Activated CD4-positive, alpha-beta T cell treated with anti-CD3 and anti-CD28 coated beads, Interleukin-2, amount 50 U/mL, for 48 hours (primary cell): ENCODE measurements at places on chromosomes 16 and 17.

- DNase-seq: no peak
Observed at GRCh38 chr17:56656701-56657327, 63.3 kb downstream of the NOG start.

DNA sequence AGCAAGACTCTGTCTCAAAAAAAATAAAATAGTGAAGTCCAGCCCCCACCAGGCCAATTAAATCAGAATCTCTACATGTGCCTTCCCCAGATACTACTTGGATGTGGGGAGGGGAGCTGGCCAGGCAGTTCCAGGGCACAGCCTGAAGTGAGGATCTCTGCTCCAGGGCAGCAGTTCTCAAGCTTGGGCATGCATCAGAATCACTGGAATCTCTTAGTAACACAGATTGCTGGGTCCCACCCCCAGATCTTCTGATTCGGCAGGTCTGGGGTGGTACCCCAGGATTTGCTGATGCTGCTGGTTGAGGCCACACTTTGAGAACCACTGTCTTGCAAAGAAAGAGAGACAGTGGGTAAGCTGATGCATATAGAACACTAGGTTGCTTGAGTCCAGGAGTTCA is 8.3 kb upstream of the CDH5 start:
- no peak for DNase-seq

DNA sequence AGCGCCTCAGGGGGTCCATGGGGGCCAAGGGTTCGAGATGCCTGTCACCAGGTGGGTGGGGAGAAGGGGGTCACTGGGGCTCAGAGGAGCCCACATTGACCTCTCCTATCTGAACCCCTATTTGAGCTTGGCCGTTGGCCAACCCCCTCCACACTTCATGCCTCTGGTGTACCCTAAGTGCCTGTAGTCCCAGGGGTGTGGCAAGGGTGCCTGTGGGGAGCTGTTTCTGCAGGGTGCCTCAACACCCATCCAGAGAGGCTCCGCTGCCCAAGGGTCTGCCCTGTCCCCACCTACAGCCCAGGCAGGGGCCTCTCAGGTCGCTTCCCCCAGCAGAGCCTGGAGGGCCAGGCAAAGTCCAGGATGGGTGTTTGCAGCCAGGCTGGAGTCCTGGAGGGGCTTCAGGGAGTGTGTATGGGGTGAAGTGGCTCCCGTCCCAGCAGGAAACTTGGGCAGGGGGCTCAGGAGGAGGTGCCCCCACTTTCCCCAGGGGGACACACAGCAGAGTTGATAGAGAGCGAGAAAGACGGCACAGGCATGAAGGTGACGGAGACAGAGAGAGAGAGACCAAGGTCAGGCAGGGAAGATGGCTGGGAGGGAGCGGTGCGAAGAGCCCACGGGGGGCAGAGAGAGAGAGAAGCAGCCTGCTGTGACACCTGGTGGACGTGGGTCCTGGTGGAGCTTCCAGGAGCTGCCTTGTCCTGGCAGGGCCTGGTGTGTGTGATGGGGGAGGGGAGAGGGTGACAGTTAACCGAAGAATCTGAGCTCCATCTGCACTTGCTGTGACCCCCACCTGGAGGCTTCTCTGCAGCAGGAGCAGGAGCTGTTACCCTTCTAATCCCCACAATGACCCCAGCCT is at the start of gene SEPTIN12:
SEPTIN12 (minus strand) TSS at position 719 of the 856 bp plus-strand sequence; CDS start at position 19, 700 bp downstream.
- no peak for DNase-seq

- no peak for DNase-seq
Observed at GRCh38 chr17:55421179-55421934, at the start of gene MMD. MMD (minus strand) TSS chr17:55421835; CDS start chr17:55421695, 140 bp downstream.

GRCh38 chr17:77125432-77125901 is 15.3 kb upstream of the SEC14L1 start:
- no peak for DNase-seq

GRCh38 chr17:72033334-72033733 is 87.5 kb upstream of the SOX9 start:
- no peak for DNase-seq

DNA sequence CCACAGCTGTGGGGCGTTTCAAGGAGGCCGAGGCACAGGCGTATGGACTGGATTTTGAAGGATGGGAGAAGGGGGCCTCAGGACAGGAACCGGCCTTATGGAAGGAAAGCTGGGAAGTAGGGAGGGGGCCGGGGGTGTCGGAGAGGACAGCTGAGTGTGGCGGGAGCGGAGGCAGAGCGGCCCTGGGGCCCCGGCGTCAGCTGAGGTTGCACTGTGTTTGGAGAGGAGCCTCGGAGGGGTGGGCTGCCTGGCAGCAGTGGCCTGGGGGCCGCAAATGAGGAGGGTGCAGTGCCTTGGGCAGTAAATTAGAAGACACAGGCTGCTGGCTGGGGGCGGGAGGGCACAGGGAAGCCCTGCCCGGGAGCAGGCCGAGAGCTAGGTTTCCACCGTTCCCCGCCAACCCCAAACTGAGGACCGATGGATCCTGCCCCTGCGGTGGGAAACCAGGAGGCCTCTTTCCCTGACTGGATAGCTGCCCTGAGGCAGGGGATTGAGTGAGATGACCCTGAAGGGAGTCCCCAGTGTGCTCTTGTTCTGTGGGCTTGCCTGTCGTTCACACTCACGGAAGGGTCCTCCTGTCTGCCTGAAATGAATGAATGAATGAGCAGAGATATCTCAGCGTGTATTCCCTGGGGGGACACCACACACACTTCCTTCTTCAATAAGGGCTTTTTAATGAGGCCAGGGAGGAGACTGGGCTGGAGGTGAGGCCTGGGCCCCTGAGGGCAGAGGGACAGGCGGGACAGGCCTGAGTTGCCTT is 18.4 kb downstream of the FOXJ1 start:
- no peak for DNase-seq

DNA sequence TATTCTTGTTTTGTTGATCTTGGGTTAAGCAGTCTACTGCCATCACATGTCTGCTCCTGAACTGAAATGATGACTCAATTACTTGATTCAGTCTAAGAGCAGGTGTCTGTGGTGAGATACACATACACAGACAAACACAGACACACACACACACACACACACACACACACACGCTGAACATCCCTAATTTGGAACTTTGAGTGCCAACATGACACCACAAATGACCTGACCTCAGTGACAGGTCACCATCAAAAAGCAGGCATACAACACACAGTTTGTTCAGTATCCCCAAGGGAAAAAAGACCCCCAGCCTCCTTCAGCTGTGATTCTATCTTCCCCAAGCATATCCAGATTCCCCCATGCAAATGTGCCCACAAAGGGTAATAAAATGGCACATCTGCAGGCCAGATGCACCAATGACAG is 130.1 kb upstream of the TMEM97 start:
- DNase-seq: no peak

DNA sequence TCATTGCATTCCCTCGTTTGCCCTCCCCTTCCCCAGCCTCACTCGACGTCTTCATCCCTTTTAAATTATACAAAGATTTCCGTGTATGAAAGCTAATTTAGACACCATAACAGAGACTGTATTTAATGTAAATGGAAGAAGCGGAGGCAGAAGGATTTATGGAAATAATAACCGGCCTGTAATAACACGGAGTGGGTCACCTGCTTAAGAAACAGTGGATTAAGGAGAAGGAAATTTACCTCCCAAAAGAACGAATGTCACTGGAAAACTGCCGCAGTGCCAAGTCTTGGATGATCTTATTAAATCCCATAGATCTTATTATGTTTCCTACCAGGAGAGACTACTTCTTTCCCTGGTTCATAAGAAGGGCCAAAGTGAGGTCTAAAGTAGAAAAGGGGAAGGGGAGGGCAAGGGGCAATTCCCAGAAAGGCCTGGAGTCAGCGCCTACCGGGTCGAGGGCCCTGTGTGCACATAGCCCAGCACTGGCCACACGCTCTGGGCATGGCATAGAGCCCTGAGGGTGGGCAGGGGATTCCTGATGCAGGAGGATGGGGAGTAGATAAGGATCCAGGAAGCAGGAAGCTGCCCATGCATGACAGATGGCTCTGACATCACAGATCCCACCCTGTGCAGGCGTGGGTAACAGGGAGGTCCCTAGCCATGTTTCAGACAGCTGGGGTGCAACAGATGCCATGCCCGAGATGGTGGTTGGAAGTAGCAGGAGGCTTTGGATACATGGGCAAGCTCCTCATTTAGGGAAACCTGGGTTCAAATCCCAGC is 56.2 kb upstream of the RPL38 start:
- DNase-seq: no peak

DNA sequence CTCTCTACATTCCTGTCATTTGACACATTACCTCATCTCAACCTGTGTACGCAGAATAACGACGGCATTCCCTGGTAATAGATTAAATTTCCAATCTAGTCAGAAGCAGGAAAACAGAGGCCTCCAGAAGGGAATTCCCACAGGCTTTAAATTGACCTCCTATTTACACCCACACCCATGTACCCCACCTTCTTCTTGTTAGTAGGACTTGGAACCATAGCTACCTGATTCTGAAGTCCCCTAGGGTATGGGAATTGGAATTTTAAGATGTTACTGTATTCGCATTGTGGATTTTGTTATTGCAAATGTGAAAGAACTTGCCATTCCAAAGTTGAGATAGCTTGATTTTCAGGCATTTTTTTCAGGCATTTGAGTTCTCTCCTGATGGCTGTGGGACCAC is 377.5 kb upstream of the DYNLRB2 start:
- DNase-seq: no peak

DNA sequence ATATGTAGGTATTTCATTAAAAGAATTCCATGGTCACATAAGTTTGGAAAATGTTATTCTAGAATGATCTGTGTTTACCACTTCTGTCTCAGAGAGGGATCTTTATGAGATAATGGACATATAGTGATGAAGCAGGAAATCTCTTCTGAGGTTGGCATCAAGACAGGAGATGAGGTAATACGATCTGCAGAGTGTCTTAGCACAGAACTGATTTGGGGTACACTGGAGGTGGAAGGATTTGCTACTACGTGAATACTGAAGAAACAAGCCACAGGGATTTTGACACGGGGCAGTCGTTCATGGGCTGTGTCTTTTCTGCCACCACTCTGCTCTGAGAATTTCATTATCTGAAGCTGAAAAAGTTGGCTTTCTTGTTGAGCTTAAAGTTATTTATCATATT is 5.5 kb downstream of the CBFB start:
- DNase-seq: no peak

- DNase-seq: no peak
Observed at GRCh38 chr16:1322407-1322806, 11.0 kb upstream of the BAIAP3 start.

DNA sequence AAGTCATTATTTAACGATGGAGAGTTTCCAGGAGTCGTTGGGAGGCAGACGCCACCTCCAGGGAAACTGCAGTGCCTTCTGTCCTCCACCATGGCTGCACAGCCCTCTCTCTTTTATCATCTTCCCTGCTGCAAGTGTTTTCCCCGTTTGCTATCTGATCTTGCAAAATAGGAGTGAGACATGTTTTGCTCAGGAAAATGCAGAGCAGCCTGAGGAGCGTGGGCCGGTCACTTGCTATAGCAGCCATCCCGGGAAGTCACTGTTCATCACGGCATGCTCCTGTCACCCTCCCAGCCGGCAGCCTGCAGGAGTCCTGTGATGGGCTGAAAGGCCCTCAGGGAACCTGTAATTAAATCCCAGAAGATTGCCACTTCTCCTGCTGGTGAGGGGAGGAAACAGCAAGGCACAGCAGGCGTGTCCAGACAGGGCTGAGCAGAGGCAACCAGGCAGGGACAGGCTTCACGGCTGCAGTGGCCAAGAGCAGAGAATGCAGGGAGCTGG is 143.1 kb downstream of the GSG1L start:
- no peak for DNase-seq

DNA sequence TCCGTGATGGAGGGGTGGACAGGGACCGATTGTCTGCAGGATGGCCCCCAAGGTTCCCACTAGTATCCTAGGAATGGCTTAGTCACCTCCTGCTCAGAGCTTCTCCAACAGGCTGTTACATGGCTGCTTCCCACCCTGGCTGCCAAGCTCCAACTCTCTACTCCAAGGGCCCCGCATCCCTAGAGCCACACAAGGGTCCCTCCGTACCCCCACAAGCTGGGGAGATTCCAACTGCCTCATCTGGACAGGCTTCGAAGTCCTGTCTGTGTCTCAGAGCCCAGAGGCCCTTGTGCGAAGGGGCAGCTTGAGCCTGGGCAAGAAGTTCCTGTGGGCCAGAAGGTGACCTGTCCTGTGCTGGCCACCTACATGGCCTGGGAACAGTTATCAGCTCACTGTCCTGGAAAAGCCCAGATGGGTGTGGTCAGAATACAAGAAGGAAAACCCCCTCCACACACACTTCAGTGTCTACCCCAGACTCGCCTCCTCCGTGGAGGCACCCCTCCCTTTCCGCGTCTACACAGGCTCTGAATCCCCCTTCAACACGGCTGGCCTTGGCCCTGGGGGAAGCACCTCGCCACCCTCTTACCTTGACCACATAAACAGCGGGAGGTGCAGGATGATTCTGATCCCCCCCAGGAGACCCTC is 586 bp downstream of the MEAK7 start:
- no peak for DNase-seq

GRCh38 chr16:81636298-81636993 is 142.6 kb upstream of the PLCG2 start:
- DNase-seq: no peak

GRCh38 chr17:19753661-19754463 is 5.8 kb upstream of the ALDH3A1 start:
- no peak for DNase-seq

GRCh38 chr17:65198653-65199382 is 61.6 kb downstream of the RGS9 start:
- no peak for DNase-seq

DNA sequence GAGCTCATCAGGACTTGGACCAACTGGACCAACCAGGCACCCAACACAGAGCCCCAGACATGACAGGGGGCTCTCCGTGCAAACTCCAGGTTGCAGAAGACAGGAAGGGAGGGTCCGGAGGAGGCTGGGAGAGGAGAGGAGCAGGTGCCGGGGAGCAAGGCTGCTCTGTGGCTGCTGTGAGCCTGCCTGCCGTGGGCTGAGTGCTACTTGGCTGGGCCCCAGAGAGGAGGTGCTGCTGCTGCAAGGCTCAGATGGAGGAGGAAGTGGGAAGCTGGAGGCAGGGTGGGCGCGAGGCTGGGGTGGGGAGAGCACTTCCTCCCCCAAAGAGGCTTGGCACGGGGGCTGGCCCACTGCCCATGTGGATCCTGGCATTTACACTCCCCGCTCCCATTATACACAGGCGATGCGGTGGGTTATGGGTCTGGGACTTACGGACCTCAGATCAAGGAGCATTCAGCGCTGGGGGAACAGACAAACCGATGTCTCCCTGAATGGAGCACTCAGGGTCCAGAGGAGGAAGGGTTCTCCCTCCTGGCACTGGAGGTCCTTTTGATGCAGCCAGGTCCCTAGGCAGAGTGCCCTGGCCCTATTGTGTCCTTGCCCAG is 15.9 kb downstream of the EPOP start:
- DNase-seq: no peak

- no peak for DNase-seq
Observed at GRCh38 chr16:11474617-11475291, 112.0 kb downstream of the LITAF start.

- no peak for DNase-seq
Observed at GRCh38 chr16:23301251-23302044, 654 bp upstream of the SCNN1B start.
